ENCODE measurements at places on chromosomes 2 and 18. TPM values are rescaled to one million over a fixed set of nuclear protein-coding genes. Genes with fewer than 3 reads are reported as not detected.

TMEM37 gene
- 59.8 TPM for polyA plus RNA-seq

- DNase-seq: no peak
These were observed 31.8 kb upstream of the TMEM131 start for GRCh38 chr2:98027538-98027937.

MSTN gene
- polyA plus RNA-seq: 2.1 TPM

NOP58 gene
- polyA plus RNA-seq: 127 TPM

DNA sequence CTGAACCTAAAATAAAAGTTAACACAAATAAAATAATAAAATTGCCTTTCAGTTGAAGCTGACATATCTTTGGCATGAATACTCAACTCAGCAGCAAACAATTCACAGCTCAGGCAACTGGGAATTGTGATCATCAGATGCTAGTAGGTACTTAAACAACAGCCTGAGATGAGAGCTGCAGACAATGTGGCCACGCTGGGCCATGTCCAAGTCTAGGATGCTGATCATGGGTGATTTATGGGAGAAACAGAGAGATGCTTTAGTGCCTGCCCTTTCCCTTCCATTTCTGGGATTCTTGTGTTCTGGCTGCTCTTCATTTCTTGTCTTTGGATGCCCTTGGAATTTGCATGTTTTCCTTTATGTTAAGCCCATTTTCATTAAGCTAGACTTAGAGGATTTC, 212.4 kb upstream of the CWC22 start:
- no peak for DNase-seq

- DNase-seq: no peak
These were observed 136.7 kb downstream of the CCBE1 start for GRCh38 chr18:59560556-59560955.

Data from right renal cortex interstitium (tissue), 3 donors.